Activated T-cell treated with anti-CD3 and anti-CD28 coated beads, Interleukin-2, amount 50 U/mL, for 72 hours (primary cell): ENCODE measurements at places on chromosomes 16 and 17. TPM values are rescaled to one million over a fixed set of nuclear protein-coding genes. Genes with fewer than 3 reads are reported as not detected.

- DNase-seq = no peak
Observed at GRCh38 chr17:17570140-17570797, 21.2 kb downstream of the PEMT start.

GRCh38 chr16:30122604-30123160 is 338 bp downstream of the MAPK3 start:
- peak; percentile 37 for DNase-seq

- no peak for DNase-seq
Observed at GRCh38 chr16:28538733-28539596, at the start of gene NUPR1. Gene NUPR1, minus strand, starts transcription at chr16:28538974. Its CDS starts 67 bp downstream, at chr16:28538907.

DNA sequence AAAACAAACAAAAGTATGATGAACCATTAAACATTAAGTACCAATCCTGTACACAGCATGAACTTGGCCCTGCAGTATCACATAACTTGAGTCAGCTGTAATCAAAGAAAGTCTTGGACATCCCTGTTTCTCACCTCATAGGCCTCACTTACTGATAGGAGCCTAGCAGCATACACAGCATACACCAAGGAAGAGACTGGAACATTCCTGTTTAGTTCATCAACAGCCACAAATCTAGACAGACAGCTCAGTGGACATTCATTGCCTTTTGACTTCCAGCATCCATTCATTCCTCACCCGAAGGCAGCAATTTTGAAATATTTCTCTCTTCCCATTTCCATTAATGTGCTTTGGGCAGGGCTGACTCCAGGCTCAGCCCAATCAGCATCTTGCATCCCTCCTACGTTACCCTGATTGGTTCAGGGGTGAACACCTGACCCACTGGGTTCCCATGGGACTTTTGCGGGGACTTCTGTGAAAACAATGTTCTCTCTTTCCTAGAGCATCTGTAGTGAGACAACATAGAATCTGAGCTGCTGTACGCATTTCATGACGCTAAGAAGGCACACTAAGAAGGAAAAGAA is 336.7 kb upstream of the ZFHX3 start:
- no peak for DNase-seq

GRCh38 chr16:84096447-84097005 is 20.2 kb downstream of the MBTPS1 start:
- DNase-seq = no peak

DNA sequence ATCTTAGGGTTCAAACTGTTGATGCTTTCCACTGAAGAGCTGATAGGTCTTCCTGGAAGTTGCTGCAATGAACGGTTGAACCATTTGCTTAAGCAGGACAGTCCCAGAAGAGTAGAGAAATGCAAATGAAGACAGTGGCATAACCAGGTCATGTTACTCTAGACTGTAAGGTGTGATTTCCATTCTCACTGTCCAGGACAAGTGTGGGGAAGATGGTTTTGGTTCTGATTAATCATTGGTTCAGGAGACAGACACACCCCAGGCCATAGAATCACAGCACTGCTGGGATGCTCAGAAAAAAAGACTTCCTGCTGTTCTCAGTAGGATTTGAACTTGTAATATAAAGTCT is 34.8 kb upstream of the XYLT2 start:
- DNase-seq = no peak

DNA sequence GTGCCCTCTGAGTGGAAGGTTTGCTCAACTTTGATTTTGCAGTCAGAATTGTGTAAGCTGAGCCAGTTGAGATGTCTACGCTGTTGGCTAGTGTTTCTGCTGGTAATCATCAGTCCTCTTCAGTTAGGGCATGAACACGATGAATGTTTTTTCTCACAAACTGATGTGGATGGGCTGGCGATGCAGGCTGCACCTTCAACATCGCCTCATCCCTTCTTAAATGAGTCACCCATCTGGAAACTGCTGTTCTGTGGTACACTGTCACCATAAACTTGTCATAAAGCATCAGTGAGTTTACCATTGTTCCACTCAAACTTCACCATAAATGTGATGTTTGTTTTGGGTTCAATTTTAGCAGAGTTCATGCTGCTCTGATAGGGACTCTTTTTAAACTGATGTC is 8.4 kb downstream of the C16orf95 start:
- DNase-seq = peak; percentile 50

The CCR7 gene
- 311 TPM for total RNA-seq

The MYLK3 gene
- 0.81 TPM for total RNA-seq

GRCh38 chr17:39244600-39245570 is 19.1 kb upstream of the STAC2 start:
- peak; percentile 88 for DNase-seq

- no peak for DNase-seq
Observed at GRCh38 chr17:27882162-27882840, 10.9 kb downstream of the LYRM9 start.

The RFNG gene
- total RNA-seq = 31.0 TPM

- DNase-seq = no peak
Observed at GRCh38 chr17:16040710-16041251, 41.2 kb downstream of the TTC19 start.

- DNase-seq = no peak
Observed at GRCh38 chr16:84670063-84670462, 21.8 kb downstream of the KLHL36 start.

DNA sequence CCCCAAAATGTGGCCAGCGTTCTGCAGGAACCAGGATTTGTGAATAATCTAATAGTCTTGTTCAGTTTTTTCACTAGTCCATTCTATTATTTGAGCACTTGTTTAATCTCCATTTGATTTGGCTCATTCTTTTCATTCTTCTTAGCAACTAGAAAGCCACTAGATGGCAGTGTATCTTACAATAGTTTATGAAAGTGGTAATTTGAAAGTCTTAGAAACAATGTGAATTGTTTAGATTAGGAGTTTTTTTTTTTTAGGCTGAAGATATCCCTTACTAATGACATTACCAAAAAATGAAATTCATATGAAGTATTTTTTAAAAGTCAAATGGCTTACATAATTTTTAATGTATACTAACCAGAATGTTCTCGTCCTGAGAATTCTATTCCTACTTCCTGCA is 6.7 kb downstream of the ERI2 start:
- no peak for DNase-seq

- no peak for DNase-seq
Observed at GRCh38 chr17:46854948-46855347, 3.6 kb downstream of the WNT9B start.

GRCh38 chr16:82055117-82055516 is 20.1 kb downstream of the HSD17B2 start:
- no peak for DNase-seq

DNA sequence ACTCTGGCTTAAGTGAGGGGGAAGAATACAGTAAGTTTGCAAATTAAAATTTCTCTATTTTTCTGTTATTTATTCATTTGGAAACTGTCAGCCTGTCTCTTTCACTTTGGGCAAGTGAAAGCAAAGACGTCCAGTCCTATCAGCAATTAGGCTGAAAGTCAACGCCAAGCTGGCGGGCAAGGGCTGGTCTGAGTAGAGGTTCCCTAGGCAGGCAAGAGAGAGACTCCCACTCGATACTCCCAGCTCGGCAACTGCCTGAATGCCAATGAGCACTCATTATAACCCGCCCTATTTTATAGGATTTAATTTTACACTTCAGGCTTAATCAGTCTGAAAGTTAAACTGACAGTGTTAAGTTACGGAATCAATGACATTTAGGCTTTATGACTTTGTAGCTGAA is 14.3 kb upstream of the SLC38A8 start:
- DNase-seq = no peak

GRCh38 chr17:75720656-75721462 is at the start of gene ITGB4:
Gene ITGB4, plus strand, starts transcription at chr17:75721459. Its CDS starts 3,245 bp downstream, at chr17:75724704.
- peak; percentile 66 for DNase-seq

The QPRT gene
- 4.5 TPM for total RNA-seq

The TP53TG3 gene
- total RNA-seq = not detected

DNA sequence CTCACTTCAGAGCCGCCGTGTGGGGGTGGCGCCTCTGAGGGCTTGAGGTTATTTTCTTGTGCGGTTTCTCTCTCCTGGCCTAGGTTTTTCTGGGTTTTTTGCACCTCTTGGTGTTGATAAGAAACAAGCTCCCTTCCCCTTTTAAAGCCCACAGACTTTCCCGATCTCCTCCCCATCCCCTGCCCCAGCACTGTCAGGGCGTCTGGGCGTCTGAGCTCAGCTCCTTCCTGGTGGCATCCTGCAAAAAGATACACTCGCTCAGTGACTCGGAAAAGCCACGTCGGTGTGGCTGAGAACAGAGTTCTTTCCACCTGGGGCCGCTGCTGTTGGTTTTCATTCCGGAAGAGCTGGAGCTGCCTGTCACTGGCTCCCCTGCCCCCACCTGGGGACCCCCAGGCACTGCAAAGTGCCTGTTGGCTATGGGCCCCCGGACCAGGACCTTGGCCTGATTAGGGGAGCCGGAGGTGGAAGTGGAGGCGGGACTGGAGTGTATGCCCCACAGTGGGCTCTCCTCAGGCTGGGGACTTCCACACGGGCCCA is 14.5 kb downstream of the BAIAP2 start:
- no peak for DNase-seq

DNA sequence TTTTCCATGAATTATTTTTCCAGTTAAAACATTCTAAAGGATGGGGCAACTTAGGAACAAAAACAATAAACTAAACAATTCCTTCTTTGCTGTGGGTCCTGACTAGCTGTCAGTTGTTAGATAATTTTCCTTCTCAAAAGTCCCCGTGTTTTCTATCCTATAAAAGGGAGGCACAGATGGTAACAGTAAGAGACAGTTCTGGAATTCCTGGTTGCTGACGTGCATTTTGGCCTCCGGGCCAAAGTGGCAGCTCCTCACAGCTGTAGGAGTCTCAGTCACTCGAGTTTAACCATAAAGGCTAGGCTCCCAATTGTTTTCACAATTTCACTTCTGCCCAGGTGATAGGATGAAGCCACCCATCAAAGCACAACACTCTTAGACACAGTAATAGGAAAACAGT is 77.0 kb upstream of the ZNF423 start:
- no peak for DNase-seq

GRCh38 chr17:64155751-64156544 is 26.0 kb upstream of the ERN1 start:
- DNase-seq = no peak

DNA sequence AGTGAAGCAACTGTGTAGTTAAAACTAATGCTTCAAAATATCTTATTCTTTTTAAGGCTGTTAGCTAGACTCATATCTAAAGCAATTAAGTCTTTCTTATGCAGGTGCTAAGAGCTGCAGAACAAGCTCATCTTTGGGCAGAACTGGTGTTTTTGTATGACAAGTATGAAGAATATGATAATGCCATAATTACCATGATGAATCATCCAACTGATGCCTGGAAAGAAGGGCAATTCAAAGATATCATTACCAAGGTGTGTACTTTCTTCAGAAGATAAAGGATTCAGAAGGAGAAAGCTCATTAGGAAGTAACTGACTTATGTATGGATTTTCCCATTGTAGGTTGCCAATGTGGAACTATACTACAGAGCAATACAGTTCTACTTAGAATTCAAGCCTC is 23.9 kb downstream of the PTRH2 start:
- DNase-seq = no peak

- no peak for DNase-seq
Observed at GRCh38 chr17:39001703-39002637, 34.8 kb upstream of the FBXO47 start.

DNA sequence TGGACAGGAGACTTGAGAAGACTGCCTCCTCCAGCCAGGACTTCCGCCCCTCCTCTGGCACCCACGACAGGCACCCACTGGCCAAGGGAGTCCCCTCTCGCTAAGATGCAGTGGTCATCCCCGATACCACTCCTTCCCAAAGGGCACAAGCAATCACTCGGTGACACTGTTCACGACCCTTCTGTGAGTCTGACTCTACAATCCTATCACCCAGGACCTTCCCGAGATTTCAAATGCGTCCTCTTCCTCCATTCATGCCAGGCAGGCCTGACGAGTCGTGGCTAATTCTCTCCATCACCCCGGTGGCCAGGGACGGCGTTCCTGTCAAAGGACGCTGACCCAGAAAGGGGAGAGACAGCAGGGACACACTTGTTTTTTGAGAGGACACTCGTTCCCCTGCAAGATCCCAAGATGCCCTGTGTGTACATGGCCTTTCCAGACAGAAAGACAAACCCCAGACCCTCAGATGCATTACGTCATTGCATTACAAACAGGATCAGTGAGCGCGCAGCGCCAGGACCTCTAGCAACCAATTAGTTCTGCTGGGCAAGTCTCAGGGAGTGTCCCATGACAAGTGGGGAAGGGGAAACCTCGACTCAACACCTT is 12.2 kb downstream of the FBXO31 start:
- DNase-seq = no peak

GRCh38 chr17:31566992-31567373 is 175.5 kb downstream of the RAB11FIP4 start:
- no peak for DNase-seq

DNA sequence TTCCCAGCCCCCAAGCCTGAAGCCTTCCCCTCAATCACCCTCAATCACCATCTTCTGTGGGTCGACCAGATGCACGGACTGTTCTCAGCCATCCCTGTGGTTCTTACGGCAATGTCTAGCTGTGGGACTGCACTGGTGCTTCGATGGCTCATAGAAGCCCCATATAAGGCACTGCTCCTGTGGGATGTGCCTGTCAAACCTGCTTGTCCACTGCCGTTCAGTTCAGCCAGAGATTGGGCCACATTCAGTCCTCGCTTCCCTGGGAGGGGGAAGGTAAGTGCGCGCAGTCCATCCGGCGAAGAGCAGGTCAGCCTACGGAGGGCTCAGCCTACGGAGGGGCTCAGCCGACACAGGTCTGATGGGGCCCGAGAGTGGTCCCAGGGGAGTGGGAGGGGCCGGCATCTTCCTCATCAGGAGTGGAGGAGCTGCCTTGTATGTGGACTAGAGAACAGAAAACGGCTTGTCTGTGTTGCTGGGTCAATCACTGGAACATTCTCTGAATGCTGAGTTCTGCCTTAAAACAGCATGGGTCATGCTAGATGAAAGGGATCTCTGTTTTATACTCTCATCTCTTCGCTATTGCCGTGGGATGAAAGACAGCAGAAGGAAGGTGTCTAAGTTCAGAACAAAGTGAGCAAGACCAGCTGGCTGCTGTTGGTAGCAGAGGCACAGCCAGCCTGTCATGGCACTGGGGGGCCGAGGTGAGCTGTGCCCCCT is at the start of gene CARD14:
CARD14 (plus strand) TSS at position 247 of the 717 bp plus-strand sequence. CDS start 11,409 bp downstream, outside the sequence.
- DNase-seq = no peak

DNA sequence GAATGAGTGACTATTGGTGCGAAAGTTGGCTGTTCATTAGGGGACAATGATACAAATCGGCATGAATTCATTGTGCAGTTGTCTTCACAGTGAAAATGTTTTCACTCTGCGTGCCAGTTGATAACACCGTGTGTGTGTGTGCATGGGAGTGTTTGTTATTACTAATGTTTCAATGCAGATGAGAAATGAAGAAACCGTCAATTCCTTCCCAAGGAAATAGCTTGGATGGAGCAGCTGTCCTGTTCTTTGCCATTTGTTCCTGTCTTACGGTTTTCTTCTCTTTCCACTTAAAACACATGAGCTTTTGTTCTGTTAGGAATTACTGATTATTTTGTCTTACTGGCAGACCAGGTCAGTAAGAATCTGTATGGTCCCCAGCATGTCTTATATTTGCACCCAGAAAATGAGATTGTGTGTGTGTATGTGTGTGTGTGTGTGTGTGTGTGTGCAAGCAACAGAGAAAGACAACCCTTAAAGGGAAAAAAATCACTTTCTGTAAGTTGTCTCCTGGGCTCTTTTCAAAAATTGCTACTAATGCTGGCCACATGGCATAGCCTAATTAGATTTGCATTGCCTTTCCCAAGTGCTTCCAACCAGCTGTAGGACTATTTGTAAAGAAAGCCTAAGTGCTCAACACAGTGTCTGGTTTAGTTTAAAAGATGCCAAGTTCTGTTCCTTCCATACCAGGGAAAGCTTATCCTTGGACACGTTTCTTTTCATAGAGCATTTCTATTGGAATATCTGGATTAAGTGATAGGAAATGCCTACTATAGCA is 23.8 kb downstream of the SHISA9 start:
- DNase-seq = no peak

- DNase-seq = peak; percentile 36
Observed at GRCh38 chr17:76268991-76269981, 4.1 kb downstream of the UBALD2 start.

The MAFG gene
- total RNA-seq = 41.5 TPM
